ENCODE measurements at places on chromosomes 5 and 9.

GRCh38 chr5:58335518-58335917, 124.4 kb downstream of the PLK2 start:
- DNase-seq: no peak

DNA sequence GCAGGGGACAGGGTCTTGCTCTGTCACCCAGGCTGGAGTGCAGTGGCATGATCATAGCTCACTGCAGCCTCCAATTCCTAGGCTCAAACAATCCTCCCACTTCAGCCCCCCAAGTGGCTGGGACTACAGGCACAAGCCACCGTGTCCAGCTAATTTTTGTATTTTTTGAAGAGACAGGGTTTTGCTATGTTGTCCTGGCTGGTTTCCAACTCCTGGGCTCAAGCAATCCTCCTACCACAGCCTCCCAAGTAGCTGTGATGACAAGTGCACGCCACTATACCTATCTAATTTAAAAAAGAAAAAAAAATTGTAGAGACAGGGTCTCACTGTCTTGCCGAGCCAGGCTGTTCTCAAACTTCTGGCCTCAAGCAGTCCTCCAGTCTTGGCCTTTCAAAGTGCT, 31.6 kb upstream of the LECT2 start:
- no peak for DNase-seq

GRCh38 chr9:83012168-83012921, 50.6 kb downstream of the RASEF start:
- DNase-seq: no peak

DNA sequence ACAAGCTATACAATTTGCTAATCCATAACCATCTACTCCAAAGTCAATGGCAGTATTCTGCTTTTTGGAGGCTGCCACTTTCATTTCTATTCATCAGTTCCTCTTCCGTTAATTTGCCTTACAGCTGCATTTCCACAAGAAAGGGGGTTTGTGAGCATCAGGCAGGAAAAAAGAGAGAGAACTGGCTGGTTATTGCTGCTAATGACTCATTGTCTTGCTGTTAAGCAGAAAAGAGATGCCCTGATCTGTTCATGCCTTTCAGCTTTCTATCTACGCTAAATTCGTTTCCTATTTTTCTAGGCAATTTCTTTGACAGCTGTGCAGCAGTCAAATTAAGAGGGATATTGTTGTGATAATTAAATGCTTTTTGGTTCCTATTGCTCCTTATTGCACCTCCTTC, 65.9 kb upstream of the GNAQ start:
- DNase-seq: peak; percentile 4

DNA sequence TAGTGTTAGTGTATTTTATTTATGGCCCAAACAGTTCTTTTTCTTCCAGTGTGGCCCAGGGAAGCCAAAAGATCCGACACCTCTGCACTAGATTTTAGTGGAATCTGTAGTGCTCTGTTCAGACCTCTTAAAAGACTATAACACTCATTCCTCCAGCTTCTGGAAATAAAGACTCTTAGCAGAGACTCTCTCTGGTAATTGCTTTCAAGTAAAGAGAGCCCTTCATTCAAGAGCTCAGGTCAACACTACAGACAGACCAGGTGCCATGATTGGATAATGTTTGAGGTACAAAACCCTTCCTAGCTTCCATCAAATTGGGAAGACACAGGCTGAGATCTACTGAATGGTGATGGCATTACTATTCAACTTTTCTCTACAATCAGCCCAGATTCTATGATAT, 255.8 kb downstream of the PRDM9 start:
- DNase-seq: no peak

DNA sequence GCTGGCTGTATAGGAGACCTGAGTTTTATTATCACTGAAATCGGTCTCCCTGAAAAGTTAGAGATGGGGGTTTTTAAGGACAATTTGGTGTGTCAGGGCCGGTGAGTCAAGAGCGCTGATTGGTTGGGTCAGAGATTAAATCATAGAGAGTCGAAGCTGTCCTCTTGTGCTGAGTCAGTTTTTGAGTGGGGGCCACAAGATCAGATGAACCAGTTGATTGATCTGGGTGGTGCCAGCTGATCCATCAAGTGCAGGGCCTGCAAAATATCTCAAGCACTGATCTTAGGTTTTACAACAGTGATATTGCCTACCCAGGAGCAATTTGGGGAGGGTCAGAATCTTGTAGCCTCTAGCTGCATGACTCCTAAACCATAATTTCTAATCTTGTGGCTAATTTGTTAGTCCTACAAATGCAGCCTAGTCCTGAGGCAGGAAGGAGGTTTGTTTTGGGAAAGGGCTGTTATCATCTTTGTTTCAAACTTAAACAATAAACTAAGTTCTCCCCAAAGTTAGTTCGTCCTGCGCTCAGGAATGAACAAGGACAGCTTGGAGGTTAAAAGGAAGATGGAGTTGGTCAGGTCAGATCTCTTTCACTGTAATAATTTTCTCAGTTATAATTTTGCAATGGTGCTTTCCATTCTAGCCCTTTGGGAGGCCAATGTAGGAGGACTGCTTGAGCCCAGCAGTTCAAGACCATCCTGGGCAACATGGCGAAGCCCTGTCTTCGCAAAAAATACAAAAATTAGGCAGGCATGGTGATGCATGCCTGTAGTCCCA, 31.6 kb upstream of the RFK start:
- no peak for DNase-seq

DNA sequence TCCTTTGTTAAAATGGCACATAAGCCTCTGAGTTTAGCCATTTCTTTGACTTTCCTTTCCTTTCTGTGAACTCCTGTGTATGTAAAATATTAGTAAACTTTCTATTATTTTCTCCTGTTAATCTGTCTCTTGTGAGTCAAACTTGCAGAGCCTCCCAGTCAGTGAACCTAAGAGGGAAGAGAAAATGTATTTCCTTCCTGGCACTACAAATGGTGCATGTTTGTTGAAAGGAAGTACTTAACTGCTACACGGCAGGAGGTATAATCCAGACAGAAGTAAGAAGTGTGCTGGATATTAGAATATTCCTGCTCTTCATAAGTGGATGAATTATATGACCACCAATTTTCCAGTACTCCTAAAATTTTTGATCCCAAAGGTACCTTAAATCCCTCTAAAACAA, 23.0 kb downstream of the CTSL start:
- no peak for DNase-seq

- no peak for DNase-seq
Measured at GRCh38 chr5:80254767-80255430, 949 bp downstream of the SERINC5 start.

DNA sequence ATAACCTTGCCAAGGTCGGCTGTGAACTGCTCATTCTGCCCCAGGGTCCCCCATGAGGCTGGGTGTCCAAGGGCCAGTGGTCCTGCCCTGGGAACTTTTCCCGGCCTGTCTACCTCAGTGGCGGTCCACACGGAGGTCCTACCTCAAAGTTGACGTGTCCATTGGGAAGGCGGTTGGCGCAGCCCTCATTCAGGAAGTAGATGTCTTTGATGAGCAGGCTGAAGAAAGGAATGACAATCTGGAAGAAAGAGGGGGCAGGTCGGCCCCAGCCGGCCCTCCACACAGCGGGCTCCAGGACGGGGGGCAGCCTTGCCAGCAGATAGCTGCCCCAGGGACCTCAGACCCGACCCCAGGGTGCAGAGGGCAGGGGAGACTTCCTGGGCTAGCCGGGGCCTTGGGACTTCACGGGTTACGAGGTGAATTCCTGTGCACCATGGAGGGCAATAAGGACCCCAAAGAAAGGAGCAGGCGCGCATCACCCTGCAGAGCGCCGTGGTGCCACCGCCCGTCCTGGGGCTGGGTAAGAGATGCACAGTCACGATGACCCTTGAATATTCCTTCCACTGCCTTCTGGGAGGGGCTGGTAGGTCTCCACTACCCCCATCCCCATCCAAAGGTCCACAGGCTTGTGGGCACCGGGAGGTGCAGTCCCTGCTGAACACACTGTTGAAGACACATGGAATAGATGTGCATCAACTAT, 42.9 kb upstream of the RNF130 start:
- no peak for DNase-seq

- no peak for DNase-seq
Measured at GRCh38 chr9:114656301-114656700, 1.3 kb downstream of the TEX53 start.

- DNase-seq: no peak
Measured at GRCh38 chr9:80094176-80094771, 522.5 kb downstream of the TLE4 start.
